ENCODE measurements at places on chromosomes 12 and 14. TPM values are rescaled to one million over a fixed set of nuclear protein-coding genes. Genes with fewer than 3 reads are reported as not detected.

Gene CCDC198
- not detected for total RNA-seq

Gene CFAP251
- 4.2 TPM for total RNA-seq

Gene GLIPR1L1
- not detected for total RNA-seq

Gene CLEC2A
- not detected for total RNA-seq

Gene IL22
- total RNA-seq, result not detected

DNA sequence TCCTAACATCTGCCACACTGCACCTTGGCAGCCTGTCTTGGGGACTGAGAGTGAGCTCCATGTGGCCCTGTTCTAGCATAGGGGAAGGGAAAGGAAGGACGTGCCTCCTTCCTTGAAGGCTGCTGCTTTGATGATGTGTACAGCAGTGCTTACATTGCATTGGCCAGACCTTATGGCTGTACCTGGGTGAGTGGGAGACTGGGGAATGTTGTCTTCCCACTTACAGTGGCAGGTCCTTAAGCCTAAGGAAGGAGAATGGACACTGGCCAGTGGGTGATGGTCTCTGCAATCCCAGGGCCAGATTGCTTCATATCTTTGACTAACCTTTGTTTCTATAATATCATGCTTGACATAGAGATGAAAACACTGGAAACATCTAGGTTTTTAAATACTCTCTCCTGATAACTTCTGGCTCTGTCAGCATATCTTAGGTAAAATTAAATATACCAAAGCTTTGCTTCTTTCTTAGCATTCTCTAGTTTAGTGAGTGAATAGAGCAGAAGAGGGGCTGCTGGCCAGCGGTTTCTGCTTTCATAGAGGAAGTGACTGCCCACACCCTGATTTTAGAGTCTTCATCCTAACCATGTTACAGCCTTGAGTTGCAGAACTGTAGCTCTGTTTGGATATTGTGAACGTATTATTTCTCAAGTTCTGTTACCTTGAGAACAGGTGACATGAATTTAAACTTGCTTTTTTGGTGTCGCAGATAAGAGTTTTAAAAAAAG is 27.2 kb downstream of the KLC1 start:
- H3K4me1 ChIP-seq, result peaks cover 77% of the 10 kb centered on the region
- peaks cover 1% of the 10 kb centered on the region for H3K27me3 ChIP-seq
- peaks cover 40% of the 10 kb centered on the region for H3K36me3 ChIP-seq
- no peak for DNase-seq
- H3K27ac ChIP-seq, result peak overlapping the region; percentile 89

GRCh38 chr12:12396694-12397093 is 39.8 kb downstream of the BORCS5 start:
- H3K36me3 ChIP-seq, result peaks cover 11% of the 10 kb centered on the region
- no peaks in the 10 kb centered on the region for H3K27me3 ChIP-seq
- no peak overlapping the region for H3K4me3 ChIP-seq
- H3K27ac ChIP-seq, result no peak overlapping the region
- H3K4me1 ChIP-seq, result peaks cover 30% of the 10 kb centered on the region

DNA sequence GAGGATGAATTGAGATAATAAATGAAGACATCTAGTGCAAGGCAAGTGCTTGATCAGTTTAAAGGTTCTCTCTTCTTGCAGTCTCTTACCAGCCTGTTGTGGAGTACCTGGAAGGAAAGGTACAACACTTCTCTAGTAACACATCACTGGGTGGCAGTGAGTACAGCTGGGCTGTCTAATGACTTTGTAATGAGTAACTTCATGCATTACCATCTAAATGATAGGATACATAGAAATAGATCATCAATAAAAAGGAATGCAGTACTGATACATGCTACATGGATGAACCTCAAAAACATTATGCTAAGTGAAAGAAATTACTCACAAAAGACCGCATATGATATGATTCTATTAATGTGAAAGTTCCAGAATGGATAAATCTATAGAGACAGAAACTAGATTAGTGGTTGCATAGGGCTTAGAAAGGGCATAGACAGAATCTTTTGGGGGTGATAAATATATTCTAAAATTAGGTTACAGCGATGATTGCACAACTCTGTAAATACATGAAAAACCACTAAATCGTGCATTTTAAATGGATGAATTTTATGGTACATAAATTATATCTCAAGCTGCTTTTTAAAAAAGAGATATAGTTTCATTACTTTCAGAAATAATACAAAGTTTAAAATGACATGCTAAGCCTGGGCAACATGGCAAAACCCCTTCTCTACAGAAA is 224.4 kb downstream of the CHST11 start:
- H3K36me3 ChIP-seq, result no peaks in the 10 kb centered on the region
- H3K27ac ChIP-seq, result no peak overlapping the region
- DNase-seq, result no peak
- peaks cover 5% of the 10 kb centered on the region for H3K4me1 ChIP-seq

DNA sequence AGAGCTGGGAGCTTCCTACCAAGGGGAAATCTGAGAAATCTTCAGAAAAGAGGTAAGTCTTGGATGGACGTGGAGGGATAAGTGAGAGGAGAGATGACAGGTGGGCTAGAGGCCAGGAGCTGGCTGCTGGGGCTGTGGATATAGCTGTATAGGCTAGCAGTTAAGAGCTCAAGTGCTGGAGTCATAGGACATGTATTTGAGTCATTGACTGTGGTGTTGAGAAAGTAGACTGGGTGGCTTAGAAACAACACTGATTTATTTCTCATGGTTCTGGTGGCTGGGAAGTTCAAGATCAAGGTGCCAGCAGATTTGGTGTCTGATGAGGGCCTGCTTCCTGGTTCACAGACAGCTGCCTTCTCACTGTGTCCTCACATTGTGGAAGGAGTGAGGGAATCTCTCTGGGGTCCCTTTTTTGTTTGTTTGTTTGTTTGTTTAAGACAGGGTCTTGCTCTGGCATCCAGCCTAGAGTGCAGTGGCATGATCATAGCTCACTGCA is 151.1 kb upstream of the FUT8 start:
- peak overlapping the region; percentile 65 for H3K27ac ChIP-seq
- peaks cover 64% of the 10 kb centered on the region for H3K4me1 ChIP-seq
- peaks cover 28% of the 10 kb centered on the region for H3K36me3 ChIP-seq
- DNase-seq, result peak; percentile 34
- H3K27me3 ChIP-seq, result peaks cover 3% of the 10 kb centered on the region

DNA sequence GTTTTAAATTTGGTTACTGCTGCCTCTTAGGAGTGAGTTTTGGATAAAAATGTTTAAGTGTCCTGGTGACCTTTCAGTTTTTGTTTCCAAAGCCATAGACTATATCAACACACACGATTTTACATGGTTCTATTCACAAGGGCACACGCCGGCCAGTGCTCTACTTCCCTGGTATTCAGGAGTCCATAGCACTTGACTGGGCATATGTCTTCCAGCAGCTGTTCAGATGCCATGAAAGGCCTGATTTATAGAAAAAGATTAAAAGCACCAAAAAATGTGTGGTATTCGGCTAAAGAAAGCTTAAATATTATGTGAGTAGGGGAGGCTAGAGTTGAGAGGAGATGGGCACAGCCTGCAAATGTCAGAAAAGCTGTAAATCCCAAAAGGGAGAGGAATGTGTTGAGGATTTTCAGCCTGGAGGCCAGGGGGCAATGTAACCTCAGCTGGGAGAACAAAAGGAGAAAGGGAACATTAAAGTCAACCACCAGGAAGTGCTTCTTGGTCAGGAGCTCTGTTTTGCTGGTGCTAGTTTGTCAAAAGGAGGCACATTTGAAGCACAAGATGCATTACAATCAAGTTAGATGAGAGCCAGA is 478.4 kb downstream of the RAD51B start:
- peaks cover 8% of the 10 kb centered on the region for H3K4me1 ChIP-seq
- H3K36me3 ChIP-seq, result peaks cover 4% of the 10 kb centered on the region
- DNase-seq, result peak; percentile 19
- H3K4me3 ChIP-seq, result no peak overlapping the region

- peaks cover 25% of the 10 kb centered on the region for H3K27me3 ChIP-seq
- no peak for DNase-seq
- no peak overlapping the region for H3K4me3 ChIP-seq
Observed at GRCh38 chr14:64870160-64870559, 9.5 kb downstream of the SPTB start.
